ENCODE measurements at places on chromosomes 6 and 20.

- no peak for DNase-seq
Measured at GRCh38 chr6:105321728-105322127, 81.2 kb downstream of the PREP start.

GRCh38 chr20:51937779-51938178 lies 135.5 kb upstream of the SALL4 start:
- DNase-seq, result no peak

GRCh38 chr6:119929121-119929520 lies 579.6 kb upstream of the MAN1A1 start:
- no peak for DNase-seq

DNA sequence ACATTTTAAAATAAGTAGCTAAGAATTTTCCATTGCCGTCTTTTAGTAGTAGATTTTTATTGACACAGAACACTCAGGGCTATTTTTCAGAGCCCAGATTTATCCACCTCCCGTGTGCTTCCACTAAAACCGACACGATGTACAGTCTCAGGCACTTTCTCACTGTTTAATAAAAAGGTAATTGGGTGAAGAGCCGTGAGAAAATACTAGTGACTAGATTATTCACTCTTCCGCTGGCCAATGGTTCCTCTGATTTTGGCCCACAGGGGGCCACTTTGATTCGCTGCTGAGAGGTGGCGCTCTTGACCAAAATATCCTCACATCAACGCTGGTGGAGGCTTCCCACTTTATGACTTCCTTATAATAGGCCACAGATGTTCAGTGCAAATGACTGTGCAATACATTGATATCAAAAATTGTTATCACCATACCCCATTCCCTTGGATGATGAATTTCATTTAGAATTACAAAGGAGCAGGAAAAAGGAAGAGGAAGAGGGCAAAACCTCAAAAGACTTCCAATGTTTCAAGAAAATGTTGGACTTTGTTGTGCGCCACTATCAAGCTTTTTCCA lies 12.3 kb upstream of the HDDC2 start:
- DNase-seq, result no peak

GRCh38 chr20:56566621-56567020 lies 33.6 kb downstream of the FAM209B start:
- DNase-seq, result no peak

DNA sequence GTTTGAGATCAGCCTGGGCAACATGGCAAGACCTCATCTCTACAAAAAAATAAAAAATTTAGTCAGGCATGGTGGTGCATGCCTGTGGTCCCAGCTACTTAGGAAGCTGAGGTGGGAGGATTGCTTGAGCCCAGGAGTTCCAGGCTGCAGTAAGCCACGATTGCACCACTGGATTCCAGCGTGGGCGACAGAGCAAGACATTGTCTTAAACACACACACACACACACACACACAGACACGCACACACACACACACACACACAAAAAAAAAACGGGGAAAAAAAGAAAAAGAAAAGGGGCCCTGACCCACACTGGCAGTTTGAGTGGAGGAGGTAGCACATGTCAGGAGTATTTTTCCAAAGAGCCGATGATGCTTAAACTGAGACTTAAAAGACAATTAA lies 122.2 kb downstream of the AFG1L start:
- no peak for DNase-seq

DNA sequence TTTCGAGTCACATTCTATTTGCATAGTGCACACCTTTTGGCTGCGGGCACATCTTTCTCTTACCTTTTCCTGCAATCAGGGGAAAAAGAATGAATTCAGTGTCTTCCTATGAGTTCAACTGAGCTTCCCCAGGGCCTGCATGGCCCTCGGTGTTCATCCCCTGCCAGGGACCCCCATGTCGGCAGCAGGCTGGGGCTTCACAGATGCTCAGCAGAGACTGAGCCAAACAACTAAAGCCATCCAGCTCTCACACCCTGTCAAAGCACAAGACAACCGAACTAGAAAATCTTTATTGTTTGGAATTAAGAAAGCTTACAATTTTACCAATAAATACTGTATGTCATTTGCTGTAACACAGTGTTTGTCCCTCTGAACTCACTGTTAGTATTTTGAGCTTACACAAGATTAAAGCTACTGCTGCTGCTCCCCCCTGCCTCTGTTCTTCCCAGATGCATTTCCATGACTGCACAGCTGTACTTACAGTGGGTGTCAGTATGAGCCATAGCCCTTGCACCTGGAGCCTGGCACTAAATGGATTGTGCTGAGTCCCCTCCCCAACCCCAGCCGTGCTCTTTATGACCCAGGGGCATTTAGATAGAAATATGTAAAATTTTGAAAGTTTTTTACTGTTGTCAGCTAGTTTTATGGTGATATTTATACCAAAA lies 205.8 kb downstream of the TMEM242 start:
- no peak for DNase-seq

- DNase-seq, result no peak
Measured at GRCh38 chr6:84773431-84774156, 9.2 kb upstream of the TBX18 start.

DNA sequence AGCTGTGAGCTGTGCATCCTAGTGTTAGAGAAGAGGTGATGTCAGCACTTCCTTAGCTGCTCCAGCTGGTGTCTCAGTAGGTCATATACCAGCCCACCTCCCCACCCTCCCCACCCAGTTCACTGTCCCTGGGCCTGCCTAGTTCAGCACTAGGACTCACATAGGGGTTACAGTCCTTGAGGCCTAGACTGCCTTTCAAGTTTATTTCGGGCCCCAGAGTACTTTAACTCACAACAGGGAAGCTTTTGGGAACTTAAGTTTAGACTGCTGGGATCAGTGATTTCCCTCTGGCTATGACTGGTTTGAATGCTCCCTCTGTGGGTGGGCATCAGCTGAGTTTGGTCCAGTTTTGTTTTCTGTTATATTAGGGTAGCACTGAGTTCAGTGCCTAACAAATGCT lies 139.2 kb upstream of the MMS22L start:
- DNase-seq, result no peak

DNA sequence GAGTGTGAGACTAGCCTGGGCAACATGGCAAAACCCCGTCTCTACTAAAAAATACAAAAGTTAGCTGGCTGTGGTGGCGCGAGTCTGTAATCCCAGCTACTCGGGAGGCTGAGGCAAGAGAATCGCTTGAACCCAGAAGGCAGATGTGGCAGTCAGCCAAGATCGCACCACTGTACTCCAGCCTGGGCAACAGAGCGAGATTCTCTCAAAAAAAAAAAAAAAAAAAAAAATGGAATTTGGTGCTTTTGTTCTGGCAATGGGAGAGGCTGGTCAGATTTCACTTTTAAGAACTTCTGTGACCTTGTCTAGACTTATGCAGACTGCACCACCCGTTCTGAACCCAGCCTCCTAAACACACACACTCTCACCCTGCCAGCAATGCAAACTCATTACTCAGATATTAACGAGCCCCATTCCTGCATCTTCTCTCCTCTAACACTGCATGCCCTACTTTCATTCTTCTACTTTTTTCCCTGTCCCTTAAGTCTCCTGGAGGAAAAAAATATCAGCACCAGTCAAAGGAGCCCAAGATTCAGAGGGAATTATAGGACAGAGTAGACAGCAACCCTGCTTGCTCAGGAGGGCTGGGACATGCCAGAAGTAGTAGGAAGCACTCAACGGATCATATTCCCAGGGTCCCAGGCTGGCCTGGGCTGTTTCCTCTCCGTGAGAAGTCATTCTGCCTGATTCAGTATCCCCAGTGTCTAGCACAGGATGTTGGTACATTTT lies 4.4 kb downstream of the MOCS1 start:
- DNase-seq, result no peak

DNA sequence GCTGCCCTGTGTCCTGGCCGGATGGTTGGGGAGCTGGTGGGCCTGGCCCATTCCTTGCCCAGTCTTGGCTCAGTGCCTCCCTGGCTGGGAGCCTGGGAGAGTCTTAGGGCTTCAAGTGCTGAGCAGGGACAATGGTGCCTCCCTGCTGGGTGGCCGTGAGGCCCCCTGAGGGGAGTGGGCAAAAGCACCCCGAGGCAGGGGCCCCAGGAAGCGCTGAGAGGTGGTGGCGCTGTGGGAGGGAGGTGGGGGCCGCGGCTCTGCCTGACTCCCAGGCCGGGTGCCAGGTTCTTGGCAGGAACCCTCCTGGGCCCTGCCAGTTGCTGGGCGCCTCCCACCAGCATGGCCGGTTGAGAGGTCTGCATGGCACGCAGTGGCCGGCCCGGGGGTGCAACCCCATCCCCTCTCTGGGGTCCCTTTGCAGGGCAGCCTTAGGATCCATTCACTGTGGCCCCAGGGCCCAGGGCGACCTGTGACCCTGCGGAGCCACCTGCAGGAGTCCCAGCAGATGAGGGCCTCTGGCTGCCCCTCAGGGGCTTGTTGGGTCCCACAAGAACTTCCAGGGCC lies 9.2 kb upstream of the RPS21 start:
- DNase-seq, result no peak

GRCh38 chr6:163705923-163706322 lies 291.4 kb downstream of the QKI start:
- no peak for DNase-seq

- no peak for DNase-seq
Measured at GRCh38 chr6:16437095-16437494, 198.7 kb downstream of the GMPR start.

DNA sequence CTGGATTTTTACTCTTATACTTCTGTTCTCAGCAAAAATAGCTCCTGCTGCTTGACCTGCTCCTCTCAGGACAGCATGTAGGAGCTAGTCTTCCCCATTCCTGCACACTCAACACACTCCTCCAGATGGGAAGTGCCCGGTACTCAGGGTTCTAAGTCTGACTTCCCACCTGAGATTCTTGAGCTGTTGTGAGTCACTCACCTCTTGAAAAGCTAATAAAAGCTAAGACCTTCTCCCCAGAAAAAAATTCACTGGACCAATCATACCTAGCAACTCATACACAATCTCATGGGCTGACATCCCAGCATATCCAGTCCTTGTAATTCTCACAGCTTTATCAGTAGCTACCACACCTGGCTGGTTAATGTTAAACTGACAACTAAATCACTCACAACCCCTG lies 53.5 kb downstream of the TRPC4AP start:
- no peak for DNase-seq

GRCh38 chr6:166330612-166331011 lies 11.7 kb downstream of the SFT2D1 start:
- DNase-seq, result no peak

GRCh38 chr6:139834232-139834631 lies 459.8 kb upstream of the CITED2 start:
- no peak for DNase-seq

DNA sequence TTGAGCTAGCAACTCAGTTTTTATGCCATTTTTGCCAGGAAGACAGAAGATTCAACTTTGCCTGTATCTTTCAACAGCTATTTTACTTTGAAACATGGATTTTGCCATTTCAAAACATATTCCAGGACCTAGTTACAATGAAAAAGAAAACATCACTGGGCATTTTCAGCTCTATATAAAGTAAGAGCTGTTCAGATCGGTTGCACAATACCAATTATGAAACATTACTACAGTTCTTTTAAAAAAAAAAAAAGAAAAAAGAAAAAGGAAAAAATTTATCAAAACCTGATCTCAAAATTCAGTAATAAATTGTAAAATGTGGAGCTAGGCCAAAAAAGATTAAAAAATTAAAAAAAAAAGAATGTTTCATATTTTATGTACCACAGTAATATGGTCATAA lies 15.6 kb downstream of the BCLAF1 start:
- no peak for DNase-seq

DNA sequence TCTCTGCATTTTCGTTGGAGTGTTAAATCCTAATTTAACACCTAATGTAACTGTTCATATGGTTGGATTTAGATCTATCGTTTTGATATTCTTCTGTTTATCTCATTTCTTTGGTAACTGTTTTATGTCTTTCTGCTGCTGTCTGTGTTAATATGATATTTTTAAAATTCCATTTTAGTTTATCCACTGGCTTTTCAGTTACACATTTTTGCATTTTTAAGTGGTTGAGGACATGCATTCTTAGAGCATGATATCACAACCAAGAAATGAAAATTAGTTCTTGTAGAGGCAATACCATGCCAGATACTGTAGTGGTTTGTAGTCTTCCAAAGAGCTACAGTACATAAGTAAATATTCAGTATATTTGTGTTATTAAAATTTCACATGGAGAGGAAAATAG lies 58.6 kb downstream of the LIN28B start:
- DNase-seq, result no peak

- DNase-seq, result no peak
Measured at GRCh38 chr20:59055302-59055701, 12.7 kb upstream of the PRELID3B start.

- no peak for DNase-seq
Measured at GRCh38 chr6:15077961-15078360, 167.9 kb upstream of the JARID2 start.

- DNase-seq, result no peak
Measured at GRCh38 chr6:49072146-49072545, 390.9 kb downstream of the MMUT start.

DNA sequence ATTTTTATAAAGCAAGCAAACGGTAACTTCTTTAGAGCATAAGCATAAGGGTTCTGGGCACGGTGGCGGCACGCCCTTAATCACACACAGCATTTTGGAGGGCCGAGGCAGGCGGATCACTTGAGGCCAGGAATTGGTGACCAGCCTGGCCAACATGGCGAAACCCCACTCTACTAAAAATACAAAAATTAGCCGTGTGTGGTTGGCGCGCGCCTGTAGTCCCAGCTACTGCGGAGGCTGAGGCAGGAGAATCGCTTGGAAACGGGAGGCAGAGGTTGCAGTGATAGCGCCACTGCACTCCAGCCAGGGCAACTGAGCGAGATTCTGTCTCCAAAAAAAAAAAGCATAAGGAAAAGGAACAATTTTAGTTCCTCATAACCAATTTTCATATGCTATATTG lies 2.6 kb downstream of the SENP6 start:
- no peak for DNase-seq

- no peak for DNase-seq
Measured at GRCh38 chr20:19915111-19915798, 101.9 kb upstream of the NAA20 start.

- no peak for DNase-seq
Measured at GRCh38 chr20:63802469-63803240, 28.4 kb downstream of the ZBTB46 start.
